ENCODE measurements at places on chromosomes 7 and 10. TPM values are rescaled to one million over a fixed set of nuclear protein-coding genes. Genes with fewer than 3 reads are reported as not detected.

FRA10AC1 gene
- 27.3 TPM for total RNA-seq

HOXA6 gene
- 21.0 TPM for total RNA-seq

ZFAND2A gene
- 50.2 TPM for total RNA-seq

MMD2 gene
- total RNA-seq, result not detected

NAT16 gene
- total RNA-seq, result 1.5 TPM

RPP30 gene
- 34.1 TPM for total RNA-seq

COL13A1 gene
- 1.1 TPM for total RNA-seq

SLC18A2 gene
- 0.05 TPM for total RNA-seq

DNA sequence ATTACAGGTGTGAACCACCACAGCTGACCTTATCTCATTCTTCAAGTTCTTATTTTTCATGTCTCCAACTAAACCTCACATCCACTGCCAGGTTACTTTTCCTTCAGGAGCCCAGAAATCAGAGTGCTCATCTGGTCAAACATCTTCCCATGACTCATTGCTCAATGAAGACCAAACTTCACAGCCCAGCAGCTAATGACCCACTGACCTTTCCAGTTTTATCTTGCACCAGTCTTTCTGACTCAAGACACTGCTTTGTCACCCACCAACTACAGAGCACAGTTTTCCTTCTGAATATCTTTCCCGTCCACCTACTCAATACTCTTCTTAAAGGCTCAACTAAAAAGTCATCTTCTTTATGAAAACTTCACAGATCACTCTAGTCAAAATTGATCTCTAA lies 245.1 kb downstream of the CHCHD3 start:
- no peak for ATAC-seq

DNA sequence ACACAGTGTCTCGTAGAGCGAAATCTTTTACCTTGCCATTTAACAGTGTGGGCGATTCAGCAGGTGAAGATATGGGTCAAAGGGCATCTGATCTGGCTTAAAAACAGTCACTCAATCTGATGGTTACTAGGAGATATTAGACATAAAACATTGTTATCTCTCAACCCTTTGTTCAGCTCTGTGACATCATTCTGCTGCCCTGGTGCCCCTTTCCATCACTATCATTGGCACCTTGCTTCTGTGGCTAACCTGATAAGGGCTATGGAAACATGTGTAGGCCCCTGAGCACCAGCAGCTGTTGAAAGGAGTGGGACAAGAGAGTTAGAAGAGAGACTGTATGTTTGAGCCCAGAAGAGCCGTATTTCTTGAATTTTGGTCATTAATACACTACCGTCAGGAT lies 650.3 kb downstream of the PHTF2 start:
- ATAC-seq, result no peak

- no peak for ATAC-seq
Observed at GRCh38 chr7:107998660-107999480, 4.1 kb downstream of the LAMB1 start.

DNA sequence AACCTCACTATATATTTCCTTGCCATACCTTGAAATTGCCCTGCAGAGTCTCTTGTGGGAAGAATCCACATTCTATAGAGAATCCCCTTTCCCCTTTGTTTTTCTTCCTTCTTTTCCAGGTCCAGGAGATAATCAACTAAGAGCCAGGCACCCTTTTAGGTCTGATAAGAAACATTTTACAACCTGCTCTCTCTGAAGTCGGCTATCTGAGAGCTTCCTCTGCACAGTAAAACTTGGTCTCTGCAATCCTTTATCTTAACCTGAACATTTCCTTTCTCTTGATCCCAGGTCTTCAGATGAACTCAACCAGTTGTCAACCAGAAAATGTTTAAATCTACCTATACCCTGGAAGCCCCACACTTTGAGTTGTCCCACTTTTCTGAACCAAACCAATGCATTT lies 19.5 kb upstream of the PTER start:
- no peak for ATAC-seq

GRCh38 chr10:131963350-131963749 lies 18.4 kb downstream of the BNIP3 start:
- ATAC-seq, result no peak

- no peak for ATAC-seq
Observed at GRCh38 chr10:78985973-78986818, 82.6 kb upstream of the ZMIZ1 start.

DNA sequence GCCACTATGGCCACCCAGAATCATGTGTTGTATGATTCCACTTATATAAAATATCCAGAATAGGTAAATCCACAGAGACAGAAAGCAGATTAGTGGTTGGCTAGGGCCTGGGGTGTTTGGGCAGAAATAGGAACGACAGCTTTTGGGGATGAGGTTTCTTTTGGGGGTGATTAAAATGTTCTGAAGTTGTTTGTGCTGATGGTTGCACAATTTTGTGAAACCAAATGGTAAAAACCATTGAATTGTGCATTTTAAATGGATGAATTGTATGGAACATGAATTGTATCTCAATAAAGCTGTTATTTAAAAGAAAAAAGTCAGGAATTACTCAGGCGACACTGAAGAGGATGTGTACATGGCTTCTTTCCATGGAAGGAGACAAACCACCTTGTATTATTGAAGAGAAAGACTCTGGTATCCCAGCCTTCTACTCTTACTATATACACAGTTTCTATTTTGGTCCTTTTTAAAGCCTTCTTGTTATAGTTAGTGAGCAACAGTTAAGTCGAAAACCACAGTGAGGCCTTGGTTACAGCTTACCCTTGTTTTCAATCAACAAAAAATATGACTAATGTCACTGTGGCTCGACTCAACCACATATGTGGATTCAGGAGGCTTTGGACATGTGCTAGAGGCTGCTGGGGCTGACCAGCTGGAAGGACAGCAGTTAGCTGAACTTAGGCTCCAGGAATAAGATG lies 57.1 kb upstream of the KMT2E start:
- peak; percentile 87 for ATAC-seq

DNA sequence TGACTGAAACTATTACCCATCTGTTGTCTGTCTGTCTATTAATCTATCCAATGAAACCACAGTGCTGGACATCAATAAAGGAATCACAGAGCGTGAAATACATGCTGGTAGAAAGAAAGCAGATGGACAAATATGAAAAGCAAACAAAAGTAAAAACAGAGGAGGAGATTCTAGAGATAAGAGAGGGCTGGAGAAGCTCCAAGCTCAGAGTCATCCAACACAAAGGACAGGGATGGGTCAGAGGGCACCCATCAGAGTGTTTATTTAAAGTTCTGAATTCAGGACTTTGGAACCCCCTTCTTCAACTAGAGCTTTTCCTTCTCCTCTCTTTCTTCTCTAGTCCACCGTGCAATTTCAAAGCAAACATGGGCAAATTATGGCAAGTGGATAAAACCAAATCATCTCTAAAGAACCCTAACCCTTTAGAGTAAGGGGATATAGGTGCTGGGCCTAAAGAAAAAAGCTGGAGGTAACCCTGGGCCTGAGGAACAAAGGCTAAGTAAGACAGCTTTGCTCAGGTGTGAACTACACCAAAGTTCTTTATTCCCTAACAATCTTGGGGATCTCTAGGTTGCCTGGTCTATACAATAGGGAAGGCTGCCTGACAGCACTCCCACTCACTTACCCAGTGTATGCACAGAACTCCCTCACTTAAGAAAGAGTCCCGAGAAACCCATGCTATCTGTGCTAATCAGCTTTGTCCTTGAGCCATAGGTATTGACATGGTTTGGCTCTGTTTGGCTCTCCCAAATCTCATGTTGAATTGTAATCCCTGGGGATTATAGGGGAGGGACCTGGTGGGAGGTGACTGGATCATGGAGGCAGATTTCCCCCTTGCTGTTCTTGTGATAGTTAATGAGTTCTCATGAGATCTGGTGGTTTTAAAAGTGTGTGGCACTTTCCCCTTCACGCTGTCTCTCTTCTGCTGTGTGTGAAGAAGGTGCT lies 97.0 kb downstream of the BAMBI start:
- ATAC-seq, result no peak

DNA sequence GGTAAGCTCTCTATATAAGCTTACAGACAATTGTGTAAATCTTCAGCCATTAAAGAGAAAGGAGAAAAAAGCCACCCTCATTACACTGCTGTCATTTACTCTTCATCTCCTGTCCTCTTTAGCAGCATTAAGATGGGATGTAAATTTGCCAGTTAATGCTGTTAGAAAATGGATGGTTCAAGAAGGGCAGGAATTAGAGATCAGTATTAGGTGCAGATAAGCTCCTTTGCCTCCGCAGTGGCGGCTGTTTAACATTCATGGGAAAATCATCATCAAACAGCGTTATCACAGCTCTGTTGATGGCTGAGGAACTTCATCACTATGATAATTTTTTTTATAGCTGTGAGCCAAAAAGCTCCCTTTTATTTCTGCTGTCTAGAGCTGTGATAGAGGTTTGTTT lies 61.8 kb upstream of the FAM204A start:
- no peak for ATAC-seq

DNA sequence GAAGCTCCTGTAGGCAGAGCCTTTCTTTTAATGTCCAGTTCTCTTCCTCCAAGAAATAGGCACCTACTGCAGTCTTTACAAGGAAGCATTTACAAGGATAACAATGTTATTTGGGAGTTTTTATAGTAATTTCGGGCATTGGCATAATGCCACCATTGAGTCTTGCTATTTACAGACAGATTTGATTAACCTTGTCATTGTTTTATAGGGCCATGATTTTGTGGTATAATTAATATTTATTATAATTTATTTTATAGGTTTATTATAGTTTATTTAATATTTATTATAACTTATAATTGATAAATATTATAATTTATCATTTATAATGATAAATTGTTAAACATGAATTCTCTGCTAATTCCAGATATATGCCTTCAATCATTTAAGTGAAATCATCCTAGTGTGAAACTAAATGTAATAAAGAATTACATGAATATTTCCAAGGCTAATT lies 573 bp upstream of the POT1 start:
- ATAC-seq, result no peak

DNA sequence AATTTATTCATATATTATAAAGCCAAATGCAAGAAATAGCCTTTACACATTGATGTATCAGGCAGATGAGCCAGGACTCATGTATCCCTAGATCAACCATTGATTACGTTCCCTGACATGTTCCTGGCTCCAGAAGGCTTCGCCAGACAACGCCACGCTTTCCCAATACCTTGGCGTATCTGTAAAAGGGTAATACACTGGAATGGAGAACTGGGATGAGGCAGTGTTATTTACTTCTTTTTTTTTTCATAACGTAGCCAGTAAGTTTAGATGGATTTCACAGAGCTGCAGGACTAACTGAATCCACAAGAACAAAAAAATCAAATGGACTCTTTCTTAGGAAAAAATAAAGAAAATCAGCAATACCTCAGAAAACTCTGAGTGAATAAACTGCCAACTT lies 588.1 kb upstream of the SEMA3D start:
- no peak for ATAC-seq

DNA sequence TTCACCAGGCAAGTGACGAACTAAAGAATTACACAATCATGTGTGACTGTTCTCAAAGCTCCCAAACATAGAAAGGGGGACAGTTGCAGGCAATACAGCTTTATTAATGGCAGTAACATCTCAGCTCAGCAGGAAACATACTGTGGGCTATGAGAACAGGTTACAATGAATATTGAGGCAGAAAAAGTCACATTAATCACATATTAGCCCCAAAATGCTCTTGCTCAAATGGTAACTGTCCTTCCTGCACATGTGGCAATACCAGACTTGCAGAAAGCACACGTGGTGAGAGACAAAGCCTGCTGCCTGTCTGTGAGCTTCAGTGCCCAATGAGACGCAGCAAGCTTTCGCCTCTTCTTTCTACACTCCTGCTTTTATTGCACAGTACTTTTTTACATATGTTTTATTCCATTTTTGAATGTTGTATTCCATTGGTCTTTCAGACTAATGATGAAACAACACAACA lies 104.9 kb upstream of the ACBD5 start:
- ATAC-seq, result no peak

DNA sequence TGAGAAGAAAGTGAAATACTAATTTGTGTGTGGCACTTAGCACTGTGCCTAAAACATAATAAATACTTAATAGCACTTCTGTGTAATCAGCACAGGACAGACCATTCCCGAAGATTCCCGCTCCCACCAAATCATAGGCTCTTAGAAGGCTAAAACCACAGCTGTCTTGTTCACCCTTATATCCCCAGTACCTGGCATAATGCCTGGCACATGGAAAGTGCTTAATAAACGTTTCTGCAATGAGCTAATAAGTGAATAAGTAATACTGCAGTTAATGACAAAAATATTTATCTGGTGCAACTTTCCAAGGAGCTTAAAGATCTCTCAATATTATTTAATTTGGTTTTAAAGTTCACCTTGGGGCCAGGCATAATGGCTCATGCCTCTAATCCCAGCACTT lies 43.2 kb downstream of the MTURN start:
- no peak for ATAC-seq

DNA sequence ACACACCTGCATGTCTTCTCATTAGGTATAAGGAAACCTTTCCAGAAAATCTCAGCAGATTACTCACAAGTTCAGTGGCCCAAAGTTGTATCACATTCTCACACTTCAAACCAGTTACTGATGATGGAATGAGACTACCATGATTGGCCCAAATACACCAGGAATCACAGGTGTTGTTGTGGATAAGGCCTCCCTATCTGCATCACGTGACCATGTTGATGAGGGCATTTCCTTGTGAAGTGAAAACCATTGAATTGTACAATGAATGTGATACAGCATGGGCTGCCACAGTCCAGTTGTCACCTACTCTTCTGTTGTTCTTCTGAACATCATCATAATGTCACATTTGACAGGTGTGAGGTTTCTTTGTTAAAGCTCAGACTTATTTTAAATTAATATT lies 431.7 kb downstream of the AUTS2 start:
- no peak for ATAC-seq

DNA sequence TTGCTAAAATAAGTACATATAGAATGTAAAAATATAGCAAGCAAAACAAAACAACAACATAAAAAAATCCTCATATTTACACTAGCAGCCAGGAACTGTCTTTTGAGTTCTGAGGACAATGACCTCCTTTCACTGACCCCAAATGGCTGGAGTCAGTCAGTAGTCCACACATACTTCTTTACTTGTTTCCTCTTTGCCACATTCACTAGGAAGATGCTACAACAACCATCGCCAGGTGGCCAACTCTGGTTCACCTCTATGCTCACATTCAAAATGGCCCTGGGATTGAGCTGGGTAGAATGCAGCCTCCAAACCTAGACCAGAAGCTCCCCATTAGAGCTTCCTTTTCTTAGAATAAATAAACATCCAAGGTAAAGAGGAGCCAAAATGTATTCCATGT lies 356.2 kb downstream of the PLXNA4 start:
- no peak for ATAC-seq

GRCh38 chr10:11446864-11447263 lies 164.6 kb downstream of the USP6NL start:
- no peak for ATAC-seq

- no peak for ATAC-seq
Observed at GRCh38 chr7:116955801-116956476, 2.6 kb downstream of the ST7 start.
